ENCODE measurements at places on chromosomes 13 and 19. TPM values are rescaled to one million over a fixed set of nuclear protein-coding genes. Genes with fewer than 3 reads are reported as not detected.

ZNF69 gene
- total RNA-seq = 17.2 TPM

- H3K27me3 ChIP-seq = no peaks in the 10 kb centered on the region
- H3K27ac ChIP-seq = no peak overlapping the region
- no peak overlapping the region for H3K4me3 ChIP-seq
- DNase-seq = no peak
- peaks cover 3% of the 10 kb centered on the region for H3K36me3 ChIP-seq
Observed at GRCh38 chr13:98835156-98835555, 82.7 kb upstream of the SLC15A1 start.

GRCh38 chr13:105121221-105121620 is 1414.2 kb downstream of the EFNB2 start:
- H3K4me3 ChIP-seq = no peak overlapping the region
- no peak overlapping the region for H3K27ac ChIP-seq
- H3K36me3 ChIP-seq = no peaks in the 10 kb centered on the region
- DNase-seq = no peak
- H3K27me3 ChIP-seq = no peaks in the 10 kb centered on the region

- peaks cover 60% of the 10 kb centered on the region for H3K36me3 ChIP-seq
- peak overlapping the region; percentile 97 for H3K27ac ChIP-seq
- DNase-seq = no peak
- H3K27me3 ChIP-seq = no peaks in the 10 kb centered on the region
Observed at GRCh38 chr19:35755550-35756376, 1.1 kb downstream of the HSPB6 start.

- no peak overlapping the region for H3K4me3 ChIP-seq
- no peak for DNase-seq
Observed at GRCh38 chr19:51735759-51736449, 12.1 kb upstream of the HAS1 start.

Data from spinal cord (tissue), 10 donors.